ENCODE measurements at places on chromosomes 16 and 17. TPM values are rescaled to one million over a fixed set of nuclear protein-coding genes. Genes with fewer than 3 reads are reported as not detected.

The ARSG gene
- 13.6 TPM for total RNA-seq

DNA sequence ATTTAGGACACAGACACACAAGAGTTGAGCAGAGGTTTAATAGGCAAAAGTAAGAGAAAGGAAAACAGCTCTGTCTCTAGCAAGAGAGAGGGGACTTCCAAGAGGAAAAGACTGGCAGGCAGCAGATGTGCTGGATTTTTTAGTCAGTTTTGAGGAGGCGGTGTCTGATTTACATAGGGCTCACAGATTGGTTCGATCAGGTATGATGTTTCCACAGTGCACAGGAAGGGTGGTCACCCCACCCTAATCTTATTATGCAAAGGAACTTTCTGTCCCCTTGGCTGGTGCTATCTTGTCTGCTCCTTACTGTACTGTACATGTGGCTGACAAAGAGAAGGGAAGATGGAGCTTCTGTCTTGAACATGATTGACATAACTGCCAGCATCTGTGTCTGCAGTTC is 25.3 kb downstream of the BFAR start:
- no peak for DNase-seq

DNA sequence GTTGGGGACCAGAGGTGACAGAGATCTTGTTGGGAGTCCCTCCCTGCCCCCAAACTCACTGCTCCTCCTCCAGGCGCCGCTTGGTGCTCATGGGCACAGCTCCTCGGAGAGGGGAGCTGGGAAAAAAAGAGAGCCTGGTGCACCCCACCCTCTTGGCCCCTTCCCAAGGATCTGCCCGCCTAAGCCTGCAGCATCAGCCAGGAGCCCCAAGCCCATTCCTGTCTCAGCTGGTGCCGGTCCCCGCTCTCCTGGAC is 400 bp downstream of the HCFC1R1 start:
- no peak for DNase-seq

GRCh38 chr16:28188085-28188916 is 23.5 kb downstream of the XPO6 start:
- peak; percentile 32 for DNase-seq

- no peak for DNase-seq
Observed at GRCh38 chr17:73482251-73482716, 162.0 kb downstream of the SDK2 start.

DNA sequence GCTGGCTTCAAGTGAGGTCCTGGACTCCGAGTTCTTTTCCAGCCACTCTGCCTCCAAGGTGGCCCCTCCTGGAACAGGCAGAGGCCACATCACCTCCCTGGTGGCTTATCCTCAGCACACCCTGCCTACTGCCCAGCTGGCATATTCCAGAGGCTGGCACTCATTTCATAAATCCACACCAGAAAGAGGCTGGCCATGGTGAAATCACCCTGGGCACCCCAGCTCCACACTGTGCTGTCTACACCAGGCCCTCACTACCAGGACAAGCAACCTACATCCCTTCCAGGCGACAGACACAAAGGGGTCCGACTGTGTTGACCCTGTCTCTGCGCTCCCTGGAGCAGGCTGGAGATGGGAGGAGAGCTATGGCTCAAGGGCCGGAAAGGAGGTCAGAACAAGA is 100.2 kb downstream of the C16orf78 start:
- no peak for DNase-seq

GRCh38 chr17:75245011-75245410 is 16.4 kb downstream of the GGA3 start:
- DNase-seq: no peak

GRCh38 chr17:73690676-73691075 is 46.4 kb upstream of the SDK2 start:
- DNase-seq: no peak
